Activated effector memory CD4-positive, alpha-beta T cell treated with Interleukin-2 at 50 U/mL for 16 hours (primary cell): ENCODE measurements at places on chromosomes 16 and 17.

DNA sequence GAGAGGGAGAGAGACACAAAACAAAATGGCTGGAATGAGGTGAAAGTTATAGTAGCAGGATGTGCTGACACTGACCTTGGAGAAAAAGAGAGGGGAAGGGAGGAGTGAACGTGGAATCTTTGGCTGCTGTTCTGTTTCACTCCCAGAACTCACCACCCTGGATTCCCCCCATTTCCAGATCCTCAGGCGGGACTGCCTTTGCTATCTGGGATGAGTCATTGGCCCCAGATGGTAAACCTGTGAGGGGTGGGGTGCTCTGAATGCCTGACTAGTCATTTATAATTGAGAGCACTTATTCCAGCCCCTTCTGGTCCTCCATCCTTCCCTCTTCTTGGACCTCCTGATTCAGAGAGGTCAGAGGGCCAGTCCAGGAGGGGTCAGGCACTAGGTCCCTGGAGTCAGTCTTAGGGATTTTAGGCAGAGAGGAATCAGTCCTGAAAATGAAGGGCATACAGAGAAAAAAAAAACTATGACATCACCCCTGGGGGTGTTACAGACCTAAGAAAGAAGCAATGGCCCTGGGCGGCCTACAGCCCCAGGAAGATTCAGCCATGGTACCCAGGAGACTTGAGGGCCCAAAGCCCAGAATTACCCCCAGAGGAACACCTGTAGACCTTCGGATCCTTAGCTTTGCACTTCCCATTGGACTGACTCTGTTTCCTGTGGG lies 2.2 kb upstream of the ZG16 start:
- DNase-seq, result no peak

DNA sequence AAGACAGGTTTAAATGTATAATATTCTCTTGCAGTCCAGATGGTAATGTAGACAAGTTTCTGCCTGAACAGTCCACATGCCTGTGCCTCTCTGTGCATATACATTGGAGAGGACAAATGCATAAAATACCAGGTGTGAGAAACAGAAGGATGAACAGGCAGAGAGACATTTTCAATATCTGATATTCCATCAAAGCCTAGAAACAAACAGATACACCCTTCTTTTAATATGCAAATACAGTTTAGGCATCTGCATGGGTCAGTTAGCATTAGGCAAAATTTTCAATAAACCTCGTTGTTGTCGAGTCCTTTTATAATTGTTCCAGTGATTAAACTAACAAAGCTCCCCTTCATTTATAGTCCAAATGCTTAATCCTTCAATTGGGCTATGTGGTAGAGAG lies 897 bp downstream of the OMG start:
- DNase-seq, result no peak

DNA sequence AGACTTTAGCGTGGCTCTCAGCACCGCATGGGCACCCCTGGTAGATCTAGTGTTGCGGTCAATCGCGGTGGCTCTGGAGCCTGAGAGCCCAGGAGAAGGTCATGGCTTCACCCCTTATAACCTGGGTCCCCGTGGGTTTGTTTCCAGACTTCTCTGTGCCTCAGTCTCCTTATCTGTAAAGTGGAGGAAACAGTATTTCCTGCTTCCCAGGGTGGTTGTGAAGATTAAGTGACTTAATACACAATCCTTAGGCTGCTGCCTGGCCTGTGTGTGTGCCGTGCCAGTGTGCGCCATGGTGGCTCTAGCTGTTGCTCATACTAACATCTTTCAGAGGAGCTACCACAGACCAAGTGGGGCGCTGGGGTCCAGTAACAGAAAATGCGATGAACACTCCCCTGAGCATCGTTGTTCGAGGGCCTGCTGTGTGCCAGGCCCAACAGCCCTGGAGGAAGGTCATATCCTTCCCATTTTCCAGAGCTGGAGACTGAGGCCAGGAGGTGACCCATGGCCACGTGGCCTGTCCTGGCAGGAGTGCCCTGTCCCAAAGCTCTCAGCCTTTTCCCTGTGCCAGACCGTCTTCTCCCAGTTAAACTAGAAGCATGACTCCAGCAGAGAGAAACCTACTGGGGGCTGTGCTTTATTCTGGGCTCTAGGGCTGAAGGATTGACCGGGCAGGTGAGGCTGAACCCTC lies 70.1 kb downstream of the CMIP start:
- DNase-seq, result no peak

DNA sequence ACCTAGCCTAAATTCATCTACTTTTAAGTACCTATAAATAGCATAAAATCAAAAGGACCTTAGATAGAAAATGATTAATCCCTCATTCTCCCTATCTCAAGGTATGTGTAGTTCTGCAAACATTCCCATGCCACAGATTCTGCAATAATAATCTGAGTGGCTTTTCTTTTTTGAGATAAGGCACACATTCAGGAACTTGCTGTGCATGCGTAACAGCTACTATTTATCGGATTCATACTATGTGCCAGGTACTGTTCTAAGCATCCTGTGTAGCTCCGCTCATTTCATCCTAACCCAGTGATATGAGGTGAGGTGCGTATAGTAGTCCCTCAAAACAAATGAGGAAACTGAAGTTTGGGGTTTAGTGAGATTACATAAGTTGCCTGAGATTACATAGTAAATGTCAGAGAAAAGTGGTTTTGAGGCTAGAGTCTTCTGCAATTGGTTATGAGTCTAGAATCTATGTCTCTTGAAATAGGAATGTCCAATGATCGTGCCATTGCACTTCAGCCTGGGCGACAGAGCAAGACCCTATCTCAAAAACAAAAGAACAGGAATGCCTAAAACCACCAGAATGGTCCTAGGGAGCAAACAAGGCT lies 2.0 kb upstream of the ZNF263 start:
- no peak for DNase-seq

- no peak for DNase-seq
These were observed 3.0 kb downstream of the CBX8 start for GRCh38 chr17:79793924-79794304.

- DNase-seq, result no peak
These were observed 1.3 kb downstream of the NTAN1 start for GRCh38 chr16:15054357-15055140.

- DNase-seq, result no peak
These were observed 1.5 kb upstream of the SPAG7 start for GRCh38 chr17:4969047-4969550.

DNA sequence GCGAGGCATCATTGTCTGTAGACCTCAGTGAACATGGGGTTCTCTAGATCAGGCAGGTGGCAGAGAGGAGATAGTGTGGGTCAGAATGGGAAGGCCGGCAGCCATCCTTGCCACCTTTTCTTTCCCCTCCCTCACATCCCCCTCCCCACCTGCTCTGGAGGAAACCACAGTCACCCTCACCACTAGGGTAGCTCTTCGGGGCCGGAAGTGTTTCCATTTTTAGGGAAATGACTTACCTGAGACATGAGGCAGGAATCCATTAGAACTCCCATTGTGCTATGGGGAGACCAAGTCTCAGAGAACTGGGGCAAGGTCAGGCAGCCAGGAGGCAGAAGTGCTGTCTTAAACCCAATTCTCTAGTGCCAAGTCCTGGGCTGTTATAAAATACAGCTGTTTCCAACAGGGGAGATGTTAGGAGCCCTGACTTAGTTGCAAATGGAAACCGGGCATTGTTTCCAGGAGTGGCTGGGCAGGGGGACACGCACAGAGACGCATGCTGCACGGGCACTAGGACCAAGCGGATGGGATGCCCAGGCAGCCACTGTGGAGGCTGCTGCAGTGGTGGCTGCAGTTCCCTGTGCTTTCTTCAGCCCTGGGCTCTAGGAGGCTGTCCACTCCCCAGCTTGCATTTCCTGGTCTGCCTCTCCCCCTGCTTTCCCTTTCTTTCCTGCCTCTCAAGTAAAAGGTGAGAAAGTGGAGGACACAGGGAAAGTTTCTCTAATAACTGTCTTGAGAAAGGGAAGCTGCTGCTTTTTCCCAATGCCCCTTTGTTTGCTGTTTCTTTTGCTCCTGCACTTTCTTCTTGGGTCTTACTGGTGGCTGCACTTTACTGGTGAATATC lies 2.8 kb downstream of the HAS3 start:
- DNase-seq, result no peak

DNA sequence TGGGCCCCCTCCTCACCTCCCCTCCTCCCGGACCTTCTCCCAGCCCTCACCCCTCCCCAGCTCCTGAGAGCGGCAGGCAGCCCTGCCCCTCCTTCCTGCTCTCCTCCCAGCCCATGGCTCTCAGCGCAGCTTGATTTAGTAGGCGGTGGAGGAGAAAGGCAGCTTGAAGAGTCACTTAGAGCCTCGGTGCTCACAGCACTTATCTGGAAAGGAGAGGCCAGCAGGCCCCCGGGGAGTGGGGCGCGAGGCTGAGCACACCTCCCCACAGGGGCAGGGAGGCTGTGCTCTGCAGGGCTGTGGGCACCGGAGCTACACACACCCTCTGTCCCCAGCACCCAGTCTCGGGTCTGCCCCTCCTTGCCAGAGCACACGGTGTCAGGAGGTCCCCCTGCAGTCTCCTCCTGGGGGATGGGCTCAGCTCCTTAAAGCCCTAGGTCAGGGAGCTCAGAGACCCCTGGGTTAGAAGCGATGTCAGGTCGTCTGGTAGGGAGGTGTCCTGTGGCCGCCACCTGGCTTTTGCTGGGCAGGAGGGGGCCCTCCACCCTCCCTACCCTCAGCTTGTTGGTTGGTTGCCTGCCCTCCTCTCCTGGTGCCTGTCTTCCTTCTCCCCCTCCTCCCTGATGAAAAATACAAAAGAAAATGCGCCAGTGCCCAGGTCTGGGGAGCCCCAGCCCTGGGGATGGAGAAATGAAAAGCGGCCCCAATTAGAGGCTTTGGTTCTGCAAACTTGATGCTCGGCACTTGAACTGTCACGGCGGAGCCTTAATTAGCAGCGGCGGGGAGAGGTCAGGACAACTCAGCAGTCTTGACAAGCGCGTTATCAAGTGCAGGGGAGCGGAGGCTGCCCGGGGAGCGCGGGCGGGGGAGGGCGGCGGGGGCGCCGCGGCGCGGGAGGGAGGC lies 151.1 kb upstream of the GSE1 start:
- DNase-seq, result no peak

DNA sequence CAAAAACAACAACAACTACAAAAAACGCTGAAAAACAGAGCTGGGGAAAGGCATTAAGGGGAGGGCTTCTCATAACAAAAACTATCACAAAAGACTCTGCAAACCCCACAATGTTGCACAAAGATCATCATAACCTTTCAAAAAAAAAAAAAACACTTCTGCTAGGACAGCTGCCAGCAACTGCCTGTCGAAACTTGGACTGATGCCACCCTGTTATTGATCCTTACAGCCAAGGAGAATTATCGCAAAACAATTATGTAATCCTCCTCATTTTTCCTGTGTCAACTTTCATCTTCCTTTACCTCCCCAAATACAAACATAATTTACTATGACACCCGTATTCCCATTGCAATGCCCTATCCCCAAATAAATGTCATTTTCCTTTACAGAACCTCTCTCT lies 9.3 kb downstream of the CCDC40 start:
- no peak for DNase-seq

DNA sequence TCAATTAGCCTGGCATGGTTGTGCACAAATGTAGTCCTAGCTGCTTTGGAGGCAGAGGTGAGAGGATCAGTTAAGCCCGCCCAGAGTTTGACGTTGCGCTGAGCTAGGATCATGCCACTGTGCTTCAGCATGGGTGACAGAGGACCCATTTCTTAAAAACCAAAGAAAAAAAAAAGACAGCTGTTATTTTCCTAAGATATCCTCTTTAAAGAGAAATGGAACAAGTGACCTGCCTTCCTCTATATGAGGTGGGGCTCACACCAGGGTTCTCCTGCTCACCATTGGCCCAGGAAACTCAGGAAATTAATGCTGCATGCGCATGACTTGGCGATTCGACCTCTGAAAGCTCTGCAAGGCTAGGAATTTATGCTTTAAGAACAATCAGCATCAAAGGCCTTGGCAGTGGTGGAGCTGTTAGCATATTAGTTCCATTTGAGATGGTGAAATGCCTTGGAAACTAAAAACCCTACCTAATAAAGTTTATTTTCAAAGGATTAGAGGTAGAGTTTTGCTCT lies 108.3 kb downstream of the RBFOX1 start:
- DNase-seq, result no peak

DNA sequence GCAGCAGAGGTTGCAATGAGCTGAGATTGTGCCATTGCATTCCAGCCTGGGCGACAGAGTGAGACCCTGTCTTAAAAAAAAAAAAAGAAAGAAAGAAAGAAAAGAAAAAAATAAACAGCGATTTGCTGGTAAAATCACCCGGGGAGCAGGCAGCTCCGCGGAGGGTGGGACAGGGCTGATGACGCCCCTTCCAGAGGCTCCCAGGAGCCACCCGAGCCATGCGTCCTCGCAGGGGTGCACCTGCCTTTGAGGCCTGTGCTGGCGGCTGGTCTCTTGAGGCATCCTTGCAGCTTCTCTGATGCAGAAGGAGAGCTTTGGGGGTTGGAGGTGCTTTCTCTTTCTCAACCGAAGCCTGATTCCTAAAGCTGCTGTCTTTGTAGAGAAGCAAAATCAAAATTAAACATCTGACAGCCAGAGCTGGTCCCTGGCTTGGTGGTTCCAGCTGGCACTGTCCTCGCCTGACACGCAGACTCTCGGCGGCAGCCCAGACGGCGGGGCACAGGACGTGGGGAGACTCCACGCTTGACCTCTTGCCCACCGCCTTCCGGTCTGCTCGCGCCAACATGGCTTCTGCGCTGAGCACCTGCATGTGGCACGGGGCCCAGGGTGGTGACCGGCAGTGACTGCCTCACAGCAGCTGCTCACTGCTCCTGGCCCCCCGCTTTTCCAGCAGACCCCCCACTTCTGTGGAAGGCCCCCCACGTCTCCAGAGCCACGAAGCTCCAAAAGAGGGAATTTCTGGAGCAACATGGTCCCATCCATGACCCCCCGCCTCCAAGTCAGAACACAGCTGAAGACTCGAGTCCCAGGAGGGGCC lies 6.6 kb downstream of the UTS2R start:
- no peak for DNase-seq

GRCh38 chr17:27665549-27665948 lies 34.6 kb downstream of the LGALS9 start:
- no peak for DNase-seq

DNA sequence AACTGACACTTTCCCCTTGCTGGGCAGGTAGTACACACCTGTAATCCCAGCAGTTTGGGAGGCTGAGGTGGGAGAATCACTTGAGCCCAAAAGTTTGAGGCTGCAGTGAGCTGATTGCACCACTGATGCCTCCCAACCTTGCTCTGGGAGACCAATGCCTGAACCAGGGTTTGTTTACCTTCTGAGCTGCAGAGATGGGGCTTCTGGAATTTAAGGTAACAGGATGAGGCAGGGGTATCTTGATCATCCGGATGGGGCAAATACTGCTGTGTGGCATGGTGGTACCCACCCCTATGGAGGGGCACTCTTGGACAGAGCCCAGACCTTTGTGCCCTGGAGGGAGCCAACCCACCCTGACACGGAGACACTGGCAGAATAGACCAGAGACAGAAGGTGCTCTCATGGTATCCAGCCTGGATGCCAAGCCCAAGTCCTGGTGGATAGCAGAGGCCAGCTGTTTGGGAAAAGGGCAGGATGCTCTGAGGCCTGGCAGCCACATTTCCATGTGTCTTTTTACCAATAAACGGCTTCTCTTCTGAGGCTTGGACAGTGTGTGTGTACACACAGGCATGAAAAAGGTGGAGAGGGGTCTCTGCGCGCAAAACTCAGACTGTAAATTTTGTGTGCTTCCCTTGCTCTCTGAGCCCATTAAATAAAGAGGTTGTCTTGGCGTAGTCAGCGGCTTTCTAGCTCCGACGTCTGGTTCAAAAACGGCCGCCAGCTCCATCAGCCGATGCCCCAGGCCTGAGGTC lies 4.4 kb downstream of the ZNF48 start:
- DNase-seq, result no peak
